OCI-LY7 (cell line): ENCODE measurements at places on chromosomes 7 and 10.
A peak's percentile ranks its signal among the peaks of the same experiment; 100 is the strongest.

- DNase-seq: no peak
Observed at GRCh38 chr10:29067161-29067560, 221.7 kb upstream of the LYZL1 start.

GRCh38 chr7:44145479-44145968 lies 4.4 kb upstream of the MYL7 start:
- DNase-seq: no peak

DNA sequence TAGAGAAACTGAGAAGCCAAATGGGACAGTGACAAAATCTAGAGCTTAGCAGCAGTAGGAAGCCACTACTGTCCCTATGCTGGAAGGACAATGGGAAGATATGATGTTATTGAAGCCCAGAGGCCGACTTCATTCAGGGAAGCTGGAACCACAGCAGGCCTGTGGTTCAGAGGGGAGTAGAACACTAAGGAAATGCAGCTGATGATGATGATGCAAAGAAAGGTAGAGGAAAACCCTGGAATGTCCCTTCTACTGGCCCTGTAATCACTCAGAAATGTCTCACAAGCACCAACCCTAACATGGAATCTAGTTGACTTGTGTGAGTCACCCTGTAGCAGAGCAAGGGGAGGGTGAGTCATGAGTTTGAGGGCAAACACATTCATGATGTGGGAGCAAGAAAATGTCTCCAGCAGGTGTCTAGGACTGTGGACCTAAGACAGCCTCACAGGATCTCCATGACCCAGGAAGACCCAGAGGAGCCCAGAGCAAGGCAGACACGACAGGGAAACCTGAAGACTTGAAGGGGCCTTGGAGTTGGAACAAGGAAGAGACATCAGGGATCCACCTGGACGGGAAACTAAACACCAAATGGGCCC lies 37.0 kb upstream of the LRRC17 start:
- DNase-seq: no peak

GRCh38 chr7:90655566-90655965 lies 59.4 kb downstream of the CDK14 start:
- DNase-seq: no peak

GRCh38 chr10:34104829-34105572 lies 710.1 kb downstream of the PARD3 start:
- DNase-seq: no peak

GRCh38 chr10:566241-566885 lies 123.1 kb downstream of the DIP2C start:
- no peak for DNase-seq

DNA sequence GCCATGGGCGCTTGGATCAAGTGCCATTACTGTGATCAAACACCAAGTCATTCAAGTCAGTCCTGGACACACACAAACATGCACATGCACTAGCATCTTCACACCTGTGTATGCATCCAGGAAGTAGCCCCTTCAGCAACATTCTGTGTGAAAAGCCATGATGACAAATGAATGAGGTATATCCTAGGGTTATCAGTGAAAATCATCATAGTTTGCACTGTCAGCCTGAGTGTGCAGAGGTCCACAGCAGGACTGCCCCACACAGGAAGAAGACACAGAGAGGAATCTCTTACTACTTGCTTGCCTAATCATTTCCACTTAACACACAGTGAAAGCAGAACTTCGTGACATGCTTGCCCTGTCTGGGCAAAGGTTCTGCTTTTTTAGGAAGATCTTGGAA lies 184.0 kb upstream of the ADO start:
- DNase-seq: peak; percentile 38

GRCh38 chr10:71696628-71697326 lies 22.8 kb downstream of the C10orf105 start:
- peak; percentile 77 for DNase-seq

DNA sequence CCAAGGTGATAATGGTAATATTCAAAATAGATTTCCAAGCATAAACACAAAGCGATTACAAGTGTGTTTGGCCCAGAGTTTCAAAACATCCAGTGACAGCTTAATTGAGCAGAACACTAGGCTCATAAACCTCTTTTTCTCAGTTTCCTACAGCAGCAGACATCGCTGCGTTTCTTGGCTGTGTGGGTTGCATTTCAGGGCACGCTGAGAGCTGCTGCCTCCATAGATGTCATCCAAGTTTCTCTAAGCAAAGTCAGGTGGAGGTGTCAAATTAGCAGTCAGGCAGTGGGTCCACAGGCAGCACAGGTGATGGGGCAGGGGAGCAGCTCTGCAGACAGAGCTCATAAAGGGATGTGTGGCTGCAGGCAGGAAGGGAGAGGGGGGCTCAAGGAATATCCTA lies 50.5 kb upstream of the COL13A1 start:
- no peak for DNase-seq

DNA sequence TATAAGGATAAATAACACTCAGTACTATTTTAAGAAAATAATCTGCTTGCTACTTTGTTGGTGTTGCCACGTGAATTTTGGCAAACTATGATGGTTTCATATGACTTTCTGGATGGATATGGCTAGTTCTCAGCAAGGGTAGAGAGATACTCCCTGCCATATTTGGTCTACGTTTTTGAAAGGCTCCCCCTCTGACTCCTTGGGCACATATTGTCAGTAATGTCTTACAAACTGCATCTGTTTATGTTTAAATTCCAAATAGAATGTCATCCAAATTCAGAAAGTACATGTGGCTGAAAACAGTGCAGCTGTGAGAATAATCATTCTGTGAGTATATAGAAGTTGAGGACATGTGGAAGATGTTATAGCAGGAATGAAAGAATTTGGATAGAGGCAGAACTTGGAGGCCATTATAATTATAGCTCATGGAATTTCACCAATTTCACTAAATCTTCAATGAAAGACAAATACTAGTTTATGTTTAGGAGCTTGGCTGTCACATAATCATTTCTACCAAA lies 107.8 kb downstream of the SRI start:
- no peak for DNase-seq

- DNase-seq: peak; percentile 84
Observed at GRCh38 chr7:50166997-50167965, 74.2 kb upstream of the ZPBP start.

DNA sequence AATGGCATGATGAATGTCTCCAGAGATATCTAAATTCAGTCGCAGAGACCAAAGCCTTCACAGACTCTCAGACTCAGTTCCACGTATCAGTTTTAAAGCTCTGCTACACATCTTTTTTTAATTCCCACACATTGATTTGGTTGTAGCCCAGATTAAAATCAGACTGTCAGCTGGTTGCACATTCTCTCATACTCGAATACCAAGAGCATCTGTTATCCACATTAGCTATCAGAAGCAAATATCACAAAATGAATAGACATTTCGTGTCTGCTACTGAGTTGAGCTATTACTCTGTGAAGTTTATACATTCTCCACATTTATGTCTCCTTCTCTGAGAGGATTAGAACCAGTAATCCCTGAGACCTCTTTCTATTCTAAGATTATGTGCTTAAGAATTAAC lies 229.2 kb downstream of the GPAM start:
- no peak for DNase-seq

DNA sequence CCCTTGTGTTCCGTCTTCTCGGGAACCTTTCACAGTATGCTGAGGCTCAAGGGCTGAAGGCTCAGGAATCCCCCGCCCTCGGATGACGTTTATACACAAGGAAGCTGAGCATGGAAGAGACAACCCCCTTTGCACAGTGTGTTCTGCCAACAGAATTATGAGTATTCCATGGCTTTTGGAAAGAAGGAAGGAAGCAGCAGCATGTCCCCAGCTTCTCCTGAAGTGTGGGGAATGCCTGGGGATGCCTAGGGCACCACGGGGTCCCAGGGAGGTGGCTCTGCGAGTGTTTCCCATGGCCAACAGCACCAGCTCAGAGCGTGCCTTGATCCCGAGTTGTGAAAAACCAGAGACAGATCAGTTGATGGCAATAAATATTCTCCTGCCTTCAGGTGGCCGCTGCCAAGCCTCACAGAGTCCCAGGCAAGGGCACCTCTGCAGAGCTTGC lies 88.8 kb upstream of the DDC start:
- DNase-seq: no peak

GRCh38 chr10:4214908-4215307 lies 429.9 kb upstream of the KLF6 start:
- DNase-seq: no peak

- no peak for DNase-seq
Observed at GRCh38 chr10:128386231-128386630, 260.0 kb upstream of the MKI67 start.

GRCh38 chr7:21568762-21569161 lies 25.9 kb downstream of the DNAH11 start:
- DNase-seq: peak; percentile 34

GRCh38 chr10:4848356-4849041 lies 22.5 kb downstream of the AKR1E2 start:
- DNase-seq: no peak

GRCh38 chr7:104040666-104041065 lies 51.2 kb upstream of the RELN start:
- no peak for DNase-seq

DNA sequence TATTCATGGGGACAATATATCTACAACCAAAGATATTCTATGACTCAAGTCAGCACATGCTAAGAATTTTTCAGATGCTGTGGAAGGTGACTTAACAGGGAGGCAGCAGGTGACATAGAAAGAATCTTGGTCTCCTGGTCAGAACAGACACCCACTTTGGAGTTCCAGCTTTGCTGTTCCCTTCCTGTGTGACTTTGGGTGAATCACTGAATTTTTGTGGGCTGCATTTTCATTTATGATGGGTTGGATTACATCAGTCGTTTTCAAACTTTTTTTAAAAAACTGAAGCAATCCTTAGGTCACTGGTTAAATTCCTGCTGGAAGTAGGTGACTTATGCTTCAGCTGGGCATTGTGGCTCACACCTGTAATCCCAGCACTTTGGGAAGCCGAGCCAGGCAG lies 24.9 kb downstream of the RGR start:
- DNase-seq: no peak

GRCh38 chr10:121765204-121765603 lies 162.6 kb downstream of the ATE1 start:
- no peak for DNase-seq

- DNase-seq: no peak
Observed at GRCh38 chr7:154640266-154640865, 362.6 kb downstream of the PAXIP1 start.

- DNase-seq: no peak
Observed at GRCh38 chr7:110830778-110831177, 260.1 kb upstream of the LRRN3 start.

GRCh38 chr10:96501985-96502384 lies 11.7 kb downstream of the TLL2 start:
- no peak for DNase-seq

- DNase-seq: no peak
Observed at GRCh38 chr10:127119936-127120335, 76.5 kb downstream of the INSYN2A start.

DNA sequence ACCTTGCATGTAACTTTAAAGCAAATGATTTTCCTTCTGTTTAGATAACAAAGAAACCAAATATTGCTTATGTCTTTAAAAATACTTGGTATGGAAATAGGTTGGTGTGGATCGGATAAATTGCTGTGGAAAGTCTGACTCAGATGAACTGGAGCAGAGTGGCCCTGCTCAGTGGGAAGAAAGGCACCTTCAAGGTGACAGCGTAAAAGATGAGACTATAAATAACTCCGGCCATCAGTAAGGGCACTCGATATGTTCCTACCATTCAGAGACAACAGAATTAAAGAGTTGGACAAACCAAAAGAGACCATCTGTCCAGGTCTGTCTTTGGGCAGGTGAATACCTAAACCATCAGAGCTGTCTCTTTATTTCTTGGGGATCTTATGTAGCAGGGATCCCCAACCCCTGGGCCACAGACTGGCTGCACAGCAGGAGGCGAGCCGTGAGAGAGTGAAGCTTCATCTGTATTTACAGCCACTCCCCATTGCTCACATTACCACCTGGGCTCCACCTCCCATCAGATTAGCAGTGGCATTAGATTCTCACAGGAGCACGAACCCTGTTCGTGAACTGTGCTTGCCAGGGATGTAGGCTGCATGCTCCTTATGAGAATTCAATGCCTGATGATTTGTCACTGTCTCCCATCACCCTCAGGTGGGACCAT lies 357.1 kb downstream of the PRPF18 start:
- DNase-seq: no peak

DNA sequence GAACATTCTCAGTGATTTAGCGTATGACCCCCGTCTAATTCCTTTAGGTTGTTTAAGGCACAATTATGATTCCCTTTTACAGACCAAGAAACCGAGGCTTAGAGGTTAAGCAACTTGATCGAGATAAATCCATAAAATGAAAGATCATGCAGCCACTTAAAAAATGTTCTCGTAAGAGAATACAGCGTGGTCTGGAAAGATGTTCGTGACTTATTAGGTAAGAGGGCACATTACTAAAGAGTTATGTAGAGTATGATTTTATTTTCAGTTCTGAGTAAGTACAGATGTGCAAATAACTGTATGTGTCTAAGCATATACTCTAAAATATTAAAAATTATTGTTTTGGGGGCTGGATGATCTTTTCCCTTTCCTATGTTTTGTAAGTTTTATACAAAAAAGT lies 575.1 kb downstream of the PARD3 start:
- no peak for DNase-seq

DNA sequence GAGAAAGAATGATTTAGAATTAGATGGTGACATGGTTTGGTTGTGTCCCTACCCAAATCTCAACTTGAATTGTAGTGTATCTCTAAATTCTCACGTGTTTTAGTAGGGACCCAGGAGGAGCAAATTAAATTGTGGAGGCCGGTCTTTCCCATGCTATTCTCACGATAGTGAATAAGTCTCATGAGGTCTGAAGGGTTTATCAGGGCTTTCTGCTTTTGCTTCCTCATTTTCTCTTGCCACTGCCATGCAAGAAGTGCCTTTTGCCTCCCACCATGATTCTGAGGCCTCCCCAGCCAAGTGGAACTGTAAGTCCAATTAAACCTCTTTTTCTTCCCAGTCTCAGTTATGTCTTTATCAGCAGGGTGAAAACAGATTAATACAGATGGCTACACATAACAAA lies 167.4 kb upstream of the SVIL start:
- no peak for DNase-seq

GRCh38 chr7:1241603-1242255 lies 9.1 kb downstream of the UNCX start:
- DNase-seq: no peak

DNA sequence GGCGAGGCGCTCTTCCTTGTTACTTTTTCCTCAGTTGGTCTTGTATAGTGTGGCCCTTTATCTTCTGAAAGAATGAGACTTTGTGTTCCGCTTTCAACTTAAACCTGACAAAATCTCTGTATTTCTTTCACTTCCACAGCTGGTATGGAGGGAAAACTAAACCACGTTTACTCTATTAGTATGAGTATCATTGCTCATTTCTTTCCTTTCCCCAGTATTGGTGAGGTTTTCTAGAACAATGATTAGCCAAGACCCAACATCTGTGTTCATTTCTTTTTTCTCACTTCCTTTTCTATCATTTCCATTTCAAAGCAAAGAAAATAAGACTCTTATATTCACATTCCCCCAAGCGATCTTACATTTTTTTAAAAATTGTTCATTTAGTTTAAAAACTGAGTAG lies 165.3 kb downstream of the PAXIP1 start:
- DNase-seq: peak; percentile 29

- DNase-seq: no peak
Observed at GRCh38 chr10:30155401-30155800, 96.0 kb upstream of the JCAD start.

- DNase-seq: no peak
Observed at GRCh38 chr10:132511121-132512051, 26.2 kb upstream of the INPP5A start.

GRCh38 chr10:114384601-114385000 lies 19.7 kb downstream of the AFAP1L2 start:
- no peak for DNase-seq
